ENCODE measurements at places on chromosomes 1 and 21.

GRCh38 chr1:154772606-154773506 lies 97.2 kb downstream of the KCNN3 start:
- DNase-seq = no peak

- peak; percentile 77 for DNase-seq
These were observed 1.7 kb downstream of the PLEKHG5 start for GRCh38 chr1:6489799-6490180.

GRCh38 chr1:44408212-44408582 lies 3.1 kb downstream of the RNF220 start:
- DNase-seq = no peak

DNA sequence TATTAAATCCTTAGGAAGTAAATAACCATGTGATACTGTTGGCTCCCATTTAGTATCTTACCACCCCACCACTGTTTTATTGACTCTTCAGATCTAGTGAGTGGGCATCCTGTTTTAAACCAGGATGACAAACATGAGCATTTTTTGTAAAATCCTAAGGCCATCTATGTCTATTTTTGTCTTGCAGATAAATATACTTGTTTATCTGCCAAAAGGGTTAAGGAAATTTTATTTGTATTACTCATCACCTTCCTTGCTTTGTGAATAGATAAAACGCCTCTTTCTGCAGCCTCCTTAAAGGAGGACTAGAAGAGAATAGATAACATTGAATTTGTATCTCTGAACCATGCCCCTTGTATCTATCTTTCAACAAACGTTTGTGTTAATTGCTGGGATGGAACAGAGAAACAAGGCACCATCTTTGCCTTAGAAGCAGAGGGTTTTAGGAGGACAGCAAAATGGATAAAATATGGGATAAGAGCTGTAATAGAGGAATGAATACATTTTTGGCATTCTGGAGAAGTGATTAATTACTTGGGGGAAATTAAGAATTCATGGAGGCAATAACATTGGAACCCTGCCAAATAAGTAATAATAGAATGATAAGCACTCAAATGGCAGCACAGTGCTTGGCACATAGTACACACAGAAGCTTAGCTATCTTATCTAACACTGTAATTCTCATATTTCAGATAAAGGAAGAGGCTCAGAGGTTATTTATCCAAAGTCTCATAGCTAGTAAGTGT lies 14.7 kb downstream of the YTHDF2 start:
- no peak for DNase-seq

GRCh38 chr1:107339775-107340174 lies 198.9 kb downstream of the NTNG1 start:
- no peak for DNase-seq

- DNase-seq = no peak
These were observed 2.6 kb downstream of the FCRL3 start for GRCh38 chr1:157697781-157698569.

GRCh38 chr1:161502181-161502580 lies 3.1 kb upstream of the FCGR2A start:
- no peak for DNase-seq

GRCh38 chr1:97384294-97384968 lies 536.4 kb downstream of the DPYD start:
- DNase-seq = no peak

- no peak for DNase-seq
These were observed 1420.4 kb upstream of the PRMT6 start for GRCh38 chr1:105636052-105636451.

Data from 8988T (cell line).